ENCODE measurements at places on chromosomes 4 and X.
A peak's percentile ranks its signal among the peaks of the same experiment; 100 is the strongest.

DNA sequence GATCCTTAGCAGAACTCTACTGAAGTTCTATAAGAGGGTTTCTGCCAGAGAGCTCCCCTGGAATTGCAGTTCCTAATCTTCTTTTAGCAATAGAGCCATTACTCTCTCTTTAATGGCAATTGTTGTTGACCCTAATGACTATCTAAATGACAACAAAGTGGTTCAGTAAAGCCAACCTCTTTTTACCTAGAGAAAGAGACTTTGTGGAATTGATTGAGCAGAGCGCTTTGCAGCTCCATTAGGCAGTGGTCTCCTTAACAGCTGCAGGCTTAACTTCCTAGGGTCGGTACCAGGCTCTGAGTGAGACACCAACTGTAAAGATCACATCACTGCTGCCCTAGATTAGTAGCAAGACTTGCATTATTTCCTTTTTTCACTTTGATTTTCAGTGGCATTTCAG, 1472.9 kb upstream of the TENM3 start:
- DNase-seq = no peak

DNA sequence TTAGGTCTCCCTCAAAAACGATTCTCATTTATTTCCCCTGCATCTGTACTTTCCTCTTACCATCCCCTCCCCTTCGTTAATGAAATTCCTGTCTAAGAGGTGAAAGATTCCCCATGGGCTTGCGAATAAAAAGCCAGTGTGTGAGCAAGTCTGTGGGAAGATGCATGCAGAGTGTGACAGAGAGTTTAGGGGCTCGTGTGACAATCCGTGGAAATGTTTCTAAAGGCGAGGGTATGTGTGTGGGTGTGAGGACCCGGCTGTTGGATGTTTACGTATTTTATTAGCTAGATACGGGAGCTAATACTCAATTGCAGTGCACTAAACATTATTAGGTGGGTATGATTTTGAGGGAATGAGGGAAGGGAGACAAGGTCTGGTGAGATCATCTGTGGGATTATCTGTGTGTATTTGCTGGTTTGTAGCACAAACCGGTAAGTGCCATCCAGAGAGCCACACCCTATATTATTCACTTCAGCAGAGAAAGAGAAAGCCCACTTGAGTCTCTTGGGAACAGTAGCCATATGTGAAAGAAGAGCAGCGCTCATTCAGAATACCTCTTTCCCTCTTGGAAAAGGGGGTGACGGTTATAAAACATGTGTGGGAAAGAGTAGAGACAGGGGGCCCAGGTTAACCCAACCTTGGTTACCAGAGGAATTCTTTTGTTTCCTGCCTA, 893 bp upstream of the HOPX start:
- peak; percentile 86 for DNase-seq

DNA sequence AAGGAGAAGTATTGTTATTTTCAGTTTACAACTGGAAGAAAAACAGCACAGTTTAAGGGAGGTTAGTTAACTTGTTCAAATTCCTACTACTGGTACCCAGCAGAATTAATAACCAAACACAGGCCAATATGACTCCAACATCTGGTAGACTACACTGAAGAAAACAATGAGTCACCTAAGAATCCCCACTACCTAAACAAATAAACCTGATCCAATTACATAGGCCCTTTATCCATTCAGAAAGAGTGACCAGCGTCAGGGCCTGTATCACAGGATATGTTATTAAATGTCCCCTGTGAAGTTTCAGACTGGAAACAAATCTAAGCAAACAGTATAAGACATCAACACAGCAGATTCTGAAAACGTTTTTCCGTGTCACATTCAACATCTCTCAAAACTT, 492.5 kb upstream of the INTU start:
- DNase-seq = no peak

DNA sequence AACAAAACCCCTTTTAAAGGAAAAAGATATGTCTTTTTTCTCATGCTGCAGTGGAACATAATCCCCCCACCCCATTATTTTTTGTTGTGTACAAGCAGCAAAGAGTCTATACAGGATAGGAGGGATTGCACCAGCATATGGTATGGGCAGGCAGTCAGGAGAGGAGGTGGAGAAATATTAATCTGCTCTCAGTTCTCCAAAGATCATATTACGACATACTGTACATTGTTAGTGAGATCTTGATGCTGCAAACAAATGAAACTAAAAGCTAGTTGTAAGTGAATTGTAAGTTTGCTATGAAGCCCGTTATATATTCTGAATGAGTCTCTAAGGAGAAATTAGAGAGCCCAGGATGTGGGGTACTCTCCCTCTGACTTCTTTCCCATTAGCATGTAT, 75.3 kb downstream of the RAPGEF2 start:
- DNase-seq = peak; percentile 22

GRCh38 chr4:42282081-42282901, 115.0 kb upstream of the SHISA3 start:
- peak; percentile 85 for DNase-seq

- DNase-seq = no peak
Measured at GRCh38 chr4:53821179-53821851, 230.0 kb upstream of the LNX1 start.

DNA sequence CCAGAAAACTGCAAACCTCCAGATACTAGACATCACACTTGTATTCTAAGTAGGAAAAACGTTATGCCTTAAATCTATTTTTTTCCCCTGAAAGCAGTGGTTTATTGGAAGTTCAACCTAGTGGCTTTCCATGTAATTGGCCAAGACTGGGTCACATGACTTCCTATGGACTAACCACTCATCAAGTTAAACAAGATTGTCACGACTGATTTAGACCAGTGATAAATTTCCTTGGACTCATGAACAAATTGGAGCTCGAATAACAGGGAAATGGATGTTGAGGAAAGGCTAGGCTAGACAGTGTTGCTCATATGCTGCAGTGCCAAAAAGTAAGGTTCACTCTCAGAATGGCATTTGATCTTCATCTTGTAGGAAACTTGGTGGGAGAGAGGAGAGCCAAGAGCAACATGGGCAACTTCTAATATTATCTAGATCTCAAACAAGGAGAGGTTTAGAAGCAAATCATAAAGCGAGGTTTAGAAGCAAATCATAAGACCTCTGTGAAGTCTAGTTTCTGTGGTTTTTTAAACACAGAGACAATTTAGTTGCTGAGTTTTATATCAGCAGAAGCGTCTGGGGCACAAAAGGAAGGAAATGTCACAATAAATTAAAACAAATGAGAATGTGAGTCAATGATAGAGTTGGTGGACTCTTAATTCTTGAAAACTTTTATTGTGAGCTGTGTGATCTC, 165.6 kb upstream of the BOD1L1 start:
- DNase-seq = no peak

DNA sequence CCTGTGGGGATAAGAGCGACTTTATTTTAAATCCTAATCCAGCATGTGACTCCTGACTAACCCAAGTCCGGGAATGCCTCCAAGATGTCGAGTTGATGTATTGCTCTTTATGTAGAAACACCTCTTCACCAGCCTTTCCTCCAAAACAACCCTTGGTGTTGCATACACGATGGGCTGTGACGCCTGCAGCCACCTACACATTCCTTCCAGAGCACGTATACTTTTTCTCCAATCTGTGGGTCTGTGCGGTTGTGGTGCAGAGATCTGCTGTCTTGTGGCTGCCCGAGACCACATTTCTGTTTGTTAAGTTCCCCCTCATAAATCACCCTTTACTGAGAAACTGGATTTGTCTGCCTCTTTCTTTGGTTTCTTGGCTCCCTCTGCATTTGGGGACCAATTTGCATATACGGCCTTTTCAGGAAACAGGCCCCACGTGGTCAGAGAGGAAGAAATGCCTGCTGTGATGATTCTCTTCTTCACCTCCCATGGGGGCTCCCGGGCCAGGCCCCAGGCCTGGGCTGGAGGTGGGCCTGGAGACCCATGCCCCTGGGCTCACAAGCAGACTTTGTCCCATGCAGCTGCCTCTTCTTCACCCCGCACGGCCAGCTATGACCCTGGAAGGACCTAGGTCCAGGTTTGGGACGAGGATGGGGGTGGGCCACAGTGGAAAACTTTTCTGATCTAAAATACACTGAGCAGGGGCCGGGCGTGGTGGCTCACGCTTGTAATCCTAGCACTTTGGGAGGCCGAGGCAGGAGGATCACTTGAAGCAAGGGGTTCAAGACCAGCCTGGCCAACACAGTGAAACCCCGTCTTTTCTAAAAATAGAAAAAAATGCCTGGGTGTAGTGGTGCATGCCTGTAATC, 21.4 kb upstream of the AFAP1 start:
- DNase-seq = no peak

- DNase-seq = no peak
Measured at GRCh38 chrX:150913511-150913910, 15.0 kb upstream of the CD99L2 start.

- no peak for DNase-seq
Measured at GRCh38 chr4:39889226-39889625, 88.5 kb downstream of the PDS5A start.

GRCh38 chr4:182225257-182225852, 17.8 kb upstream of the TENM3 start:
- DNase-seq = no peak

DNA sequence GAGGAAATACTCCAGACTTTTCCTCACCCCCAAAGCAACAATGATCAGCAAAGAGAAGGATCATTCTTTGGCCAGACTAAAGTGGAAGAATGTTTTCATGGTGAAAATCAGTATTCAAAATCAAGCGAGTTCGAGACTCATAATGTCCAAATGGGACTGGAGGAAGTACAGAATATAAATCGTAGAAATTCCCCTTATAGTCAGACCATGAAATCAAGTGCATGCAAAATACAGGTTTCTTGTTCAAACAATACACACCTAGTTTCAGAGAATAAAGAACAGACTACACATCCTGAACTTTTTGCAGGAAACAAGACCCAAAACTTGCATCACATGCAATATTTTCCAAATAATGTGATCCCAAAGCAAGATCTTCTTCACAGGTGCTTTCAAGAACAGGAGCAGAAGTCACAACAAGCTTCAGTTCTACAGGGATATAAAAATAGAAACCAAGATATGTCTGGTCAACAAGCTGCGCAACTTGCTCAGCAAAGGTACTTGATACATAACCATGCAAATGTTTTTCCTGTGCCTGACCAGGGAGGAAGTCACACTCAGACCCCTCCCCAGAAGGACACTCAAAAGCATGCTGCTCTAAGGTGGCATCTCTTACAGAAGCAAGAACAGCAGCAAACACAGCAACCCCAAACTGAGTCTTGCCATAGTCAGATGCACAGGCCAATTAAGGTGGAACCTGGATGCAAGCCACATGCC, 89.7 kb downstream of the TET2 start:
- no peak for DNase-seq

- peak; percentile 64 for DNase-seq
Measured at GRCh38 chrX:7147413-7147977, at the start of gene STS. Gene STS (plus strand): TSS chrX:7147712. CDS start chrX:7253200, 105,488 bp downstream.

- peak; percentile 35 for DNase-seq
Measured at GRCh38 chrX:134528960-134529359, 69.0 kb downstream of the HPRT1 start.

DNA sequence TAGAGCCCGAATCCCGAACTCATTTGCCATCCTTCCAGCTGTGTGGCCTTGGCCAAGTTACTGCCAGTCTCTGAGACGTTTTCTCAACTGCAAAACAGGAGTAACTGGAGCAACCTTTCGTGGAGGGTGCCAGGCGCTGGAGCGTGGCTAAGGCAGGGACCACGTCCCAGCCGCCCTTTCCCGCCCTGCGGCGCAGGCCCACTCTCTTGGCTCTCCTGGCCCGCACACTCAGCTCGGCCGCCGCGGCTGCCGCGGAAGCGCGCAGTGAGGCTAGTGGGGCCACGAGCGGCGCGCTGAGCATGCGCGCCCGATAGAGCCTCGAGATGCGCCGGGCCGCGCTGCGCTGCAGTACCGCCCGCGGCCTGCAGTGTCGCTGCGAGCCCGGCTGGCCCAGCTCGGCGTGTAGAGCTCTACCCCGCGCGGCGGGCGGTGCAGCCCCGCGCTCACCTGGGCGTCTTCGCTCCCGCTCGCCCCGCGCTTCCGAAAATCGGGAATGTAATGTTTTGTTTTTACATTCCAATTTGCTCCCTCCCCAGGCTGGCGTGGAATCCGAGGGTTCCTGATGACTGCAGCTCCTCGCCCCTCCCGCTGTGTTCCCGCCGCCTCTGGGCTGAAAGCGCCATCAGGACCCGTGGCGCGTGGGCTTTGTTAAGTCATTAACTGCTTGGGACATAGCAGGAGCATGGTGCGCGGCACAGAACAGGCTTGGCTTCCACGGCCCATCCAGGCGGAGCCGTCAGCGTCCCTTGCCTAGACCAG, 4.0 kb upstream of the ZNF518B start:
- no peak for DNase-seq

DNA sequence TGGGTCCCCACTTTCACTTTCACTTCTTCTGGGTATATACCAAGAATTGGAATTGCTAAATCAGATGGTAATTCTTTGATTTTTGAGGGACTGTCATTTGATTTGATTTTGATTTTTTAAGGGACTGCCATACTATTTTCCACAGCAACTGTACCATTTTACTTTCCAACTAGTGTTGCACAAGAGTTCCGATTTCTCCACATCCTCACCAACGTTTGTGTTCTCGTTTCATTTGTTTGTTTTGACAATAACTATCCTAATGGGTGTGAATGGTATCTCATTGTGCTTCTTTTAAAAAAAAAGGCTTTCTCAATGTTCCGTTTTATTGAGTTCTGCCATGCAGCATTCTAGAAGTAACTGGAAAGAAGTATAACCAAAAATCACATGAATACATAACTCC, 62.6 kb downstream of the C4orf46 start:
- DNase-seq = no peak

- no peak for DNase-seq
Measured at GRCh38 chrX:15797707-15798106, 7.4 kb downstream of the ZRSR2 start.

DNA sequence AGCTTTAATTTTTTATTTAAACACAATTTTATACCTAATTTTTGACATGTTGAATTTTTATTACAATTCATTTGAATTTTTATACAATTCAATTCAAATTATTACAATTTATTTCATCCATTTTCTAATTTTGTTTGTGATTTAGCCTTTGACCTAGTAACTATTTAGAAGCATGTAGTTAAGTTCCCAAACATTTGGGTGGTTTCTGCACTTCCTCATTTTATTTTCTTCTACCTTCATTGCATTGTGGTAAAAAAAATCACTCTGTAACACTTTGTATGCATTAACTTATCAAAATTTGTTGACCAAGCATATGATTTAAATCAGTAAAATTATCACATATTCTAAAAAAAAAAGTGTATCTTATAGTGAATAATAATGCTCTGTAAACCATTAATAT, 928.9 kb downstream of the ARAP2 start:
- no peak for DNase-seq

DNA sequence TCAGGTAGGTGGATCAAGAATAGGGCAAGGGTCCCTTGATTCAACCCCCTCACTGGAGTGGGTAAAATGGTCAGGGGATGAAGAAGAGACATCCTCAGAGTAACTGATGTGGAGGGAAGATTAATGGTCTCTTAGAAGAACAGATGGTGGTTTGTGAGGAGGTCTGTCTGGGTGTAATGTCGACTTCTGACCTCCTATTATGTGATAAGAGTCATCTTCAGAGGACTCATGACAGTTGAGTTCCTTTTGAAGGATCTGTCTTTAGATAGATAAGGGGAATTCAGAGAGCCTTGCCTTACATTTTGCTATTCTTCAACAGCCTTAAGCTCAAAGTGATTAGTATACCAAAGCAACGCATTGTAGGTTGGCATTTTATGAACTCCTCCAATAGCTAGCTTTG, 27.1 kb upstream of the MAGEA8 start:
- no peak for DNase-seq
